ENCODE measurements at places on chromosomes 3 and 15.

DNA sequence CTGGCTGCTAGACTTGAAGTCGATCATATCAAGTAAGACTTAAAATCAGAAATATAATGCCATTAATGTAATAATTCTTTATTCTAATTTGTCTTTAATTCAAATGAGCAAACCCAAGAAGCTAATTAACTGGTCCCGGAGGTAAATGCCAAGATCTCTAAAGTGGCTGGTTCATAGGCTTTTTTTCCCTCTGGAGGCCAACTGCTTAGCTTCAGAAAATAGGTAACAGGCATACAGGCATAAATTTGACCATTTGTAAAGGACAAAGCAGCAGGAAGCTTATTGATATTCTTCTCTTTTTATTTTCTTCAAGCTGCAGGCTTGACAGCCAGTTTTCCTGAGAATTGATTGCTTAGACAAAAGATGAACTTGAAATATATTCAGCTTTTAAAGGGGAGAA, 158.6 kb upstream of the RAP2B start:
- no peak for DNase-seq

DNA sequence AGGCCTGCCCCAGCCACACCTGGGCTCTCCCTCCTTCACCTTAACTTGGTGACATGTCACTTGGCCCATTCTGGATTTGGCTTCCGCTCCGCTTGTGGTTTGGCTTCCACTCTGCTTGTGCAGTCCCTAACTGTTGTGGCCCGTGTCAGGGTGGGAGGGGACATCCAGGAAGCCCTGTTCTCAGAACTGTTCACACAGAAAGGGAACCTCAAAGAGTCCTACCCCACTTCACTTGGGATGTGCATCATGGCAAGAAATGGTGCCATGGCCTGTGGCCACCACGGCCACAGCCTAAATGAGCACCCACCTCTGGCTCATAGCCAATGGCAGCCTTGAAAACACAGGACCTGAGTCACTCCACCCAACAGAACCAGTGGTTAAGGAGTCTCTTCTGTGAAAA, 63.4 kb downstream of the CYP19A1 start:
- DNase-seq: no peak

DNA sequence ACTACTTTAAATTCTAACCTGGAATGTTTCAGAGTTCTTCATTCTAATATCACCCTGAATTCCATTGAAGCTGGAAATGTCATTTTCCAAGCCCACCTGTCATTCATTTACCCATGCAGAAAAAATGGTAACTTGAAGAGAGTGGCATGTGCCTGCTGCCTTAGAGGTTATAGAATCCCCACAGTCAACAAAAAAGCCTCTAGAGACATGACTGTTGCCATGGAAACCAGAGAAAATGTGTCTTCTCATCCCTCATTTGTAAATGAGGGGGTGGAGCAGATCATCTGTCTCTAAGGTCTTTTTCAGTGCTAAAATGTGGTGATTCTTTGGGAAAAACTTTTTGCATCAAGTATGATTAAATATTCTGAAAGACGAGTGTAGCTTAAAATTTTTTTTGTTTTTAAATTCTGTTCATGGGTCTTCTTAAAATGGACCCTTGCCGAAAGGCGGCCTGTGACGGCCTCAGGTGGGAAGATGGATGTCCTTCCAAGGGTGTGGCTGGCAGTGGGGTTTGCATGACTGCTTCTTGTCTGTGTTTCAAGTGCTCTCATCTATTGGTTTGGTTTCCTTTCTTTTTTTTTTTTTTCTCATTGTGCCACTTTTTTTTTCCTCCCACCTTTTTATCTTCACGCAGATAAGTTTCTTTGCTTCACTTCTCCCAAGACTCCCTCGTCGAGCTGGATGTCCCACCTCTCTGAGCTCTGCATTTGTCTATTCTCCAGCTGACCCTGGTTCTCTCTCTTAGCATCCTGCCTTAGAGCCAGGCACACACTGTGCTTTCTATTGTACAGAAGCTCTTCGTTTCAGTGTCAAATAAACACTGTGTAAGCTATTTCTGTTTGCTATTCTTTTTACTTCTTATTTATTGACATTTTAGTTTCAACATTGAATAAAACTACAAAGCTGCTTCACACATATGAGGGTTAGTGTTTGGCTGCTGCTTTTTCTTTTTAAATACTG, 23.0 kb downstream of the TPM1 start:
- DNase-seq: no peak

DNA sequence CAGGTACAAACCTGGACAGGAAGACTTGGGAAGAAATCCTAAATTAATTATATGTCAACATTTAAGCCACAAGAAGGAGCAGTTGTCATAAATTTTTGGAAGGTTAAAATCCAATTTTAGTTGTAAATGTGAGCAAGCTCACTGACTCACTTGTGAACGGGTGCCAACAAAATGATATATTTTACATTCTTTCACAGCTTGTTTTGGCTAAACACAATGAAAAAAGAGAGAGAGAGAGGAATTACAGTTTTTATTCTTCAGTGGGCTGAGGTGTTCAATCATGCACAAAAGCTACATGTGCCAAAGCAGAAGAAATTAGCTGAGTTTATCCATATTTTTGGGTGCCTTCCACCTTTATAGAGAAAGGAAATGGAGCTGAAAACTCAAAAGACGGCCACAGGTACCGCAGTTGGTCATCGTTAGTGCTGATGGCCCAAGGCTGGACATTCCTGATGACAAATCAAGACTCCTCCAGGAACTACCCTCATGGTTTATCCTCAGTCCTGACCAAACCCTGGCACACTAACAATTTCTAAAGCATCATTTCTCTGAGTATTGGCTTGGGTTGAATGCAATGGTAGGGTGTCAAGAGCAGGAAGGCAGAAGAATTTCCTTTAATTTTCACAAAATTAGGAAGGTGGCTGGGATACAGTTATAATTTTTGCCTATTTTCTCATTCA, 37.6 kb upstream of the WNT5A start:
- DNase-seq: no peak

- no peak for DNase-seq
Observed at GRCh38 chr3:112805126-112805525, 41.5 kb downstream of the CD200R1L start.

DNA sequence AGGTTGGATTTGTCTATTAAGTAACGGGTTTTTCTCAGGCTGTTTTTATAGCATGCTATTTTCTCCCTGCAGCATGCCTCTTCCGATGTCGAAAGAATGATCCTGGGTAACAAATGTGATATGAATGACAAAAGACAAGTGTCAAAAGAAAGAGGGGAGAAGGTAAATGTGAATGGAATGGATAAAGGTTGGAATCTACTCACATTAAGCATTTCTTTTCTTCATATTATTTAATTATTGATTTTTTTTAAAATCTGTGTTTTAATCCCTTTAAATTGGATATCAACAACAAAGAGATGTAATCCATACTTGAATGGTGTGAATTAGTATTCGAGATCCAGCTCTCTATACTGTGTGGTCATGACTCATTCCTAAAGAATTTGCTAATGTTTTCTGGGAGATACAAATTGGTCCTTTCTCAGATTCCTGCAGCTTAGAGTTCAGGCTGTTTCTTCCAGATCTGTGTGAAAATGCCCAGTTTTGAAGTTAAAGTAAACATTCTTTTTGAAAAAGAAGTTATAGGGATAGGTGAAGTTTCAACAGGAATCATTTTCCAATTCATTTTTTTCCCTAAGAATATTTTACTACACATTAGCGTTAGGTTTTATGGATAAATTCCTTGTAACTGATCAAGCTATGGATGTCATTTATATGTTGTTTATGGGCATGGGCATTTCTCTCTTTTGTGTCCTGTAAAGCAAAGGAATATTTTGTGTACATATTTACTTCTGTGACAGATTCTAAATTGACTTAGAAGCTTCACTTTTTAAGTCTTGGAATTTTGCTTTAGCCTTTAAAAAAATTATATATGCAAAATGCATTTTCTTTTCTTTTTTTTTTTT, 20.8 kb upstream of the APH1B start:
- DNase-seq: no peak

DNA sequence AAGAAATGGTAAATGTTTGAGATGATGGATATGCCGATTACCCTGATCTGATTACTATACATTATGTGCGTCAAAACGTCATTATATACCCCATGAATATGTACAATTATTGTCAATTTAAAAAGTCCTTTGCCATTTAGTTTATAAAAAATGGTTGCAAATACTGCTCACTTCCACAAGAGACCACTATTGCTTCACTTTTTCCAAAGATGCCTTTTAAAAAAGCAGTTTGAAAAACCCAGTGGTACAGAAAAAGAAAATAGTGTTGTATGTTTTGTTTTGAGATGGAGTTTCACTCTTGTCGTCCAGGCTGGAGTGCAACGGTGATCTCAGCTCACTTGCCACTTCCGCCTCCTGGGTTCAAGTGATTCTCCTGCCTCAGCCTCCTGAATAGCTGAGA, 39.3 kb downstream of the EDEM1 start:
- DNase-seq: no peak

DNA sequence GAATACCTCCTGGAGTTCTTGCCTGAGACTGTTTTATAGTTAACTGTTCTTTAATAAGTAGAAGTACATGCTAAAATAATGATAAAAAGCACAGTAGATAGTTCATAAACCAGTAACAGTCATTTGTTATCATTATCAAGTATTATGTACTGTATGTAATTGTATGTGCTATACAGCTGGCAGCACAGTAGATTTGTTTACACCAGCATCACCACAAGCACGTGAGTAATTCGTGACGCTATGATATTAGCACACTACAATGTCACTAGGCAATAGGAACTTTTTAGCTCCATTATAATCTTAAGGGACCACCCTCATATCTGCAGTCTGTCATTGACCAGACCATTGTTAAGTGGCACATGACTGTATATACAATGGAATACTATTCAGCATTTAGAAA, 534.7 kb downstream of the FHIT start:
- DNase-seq: no peak

DNA sequence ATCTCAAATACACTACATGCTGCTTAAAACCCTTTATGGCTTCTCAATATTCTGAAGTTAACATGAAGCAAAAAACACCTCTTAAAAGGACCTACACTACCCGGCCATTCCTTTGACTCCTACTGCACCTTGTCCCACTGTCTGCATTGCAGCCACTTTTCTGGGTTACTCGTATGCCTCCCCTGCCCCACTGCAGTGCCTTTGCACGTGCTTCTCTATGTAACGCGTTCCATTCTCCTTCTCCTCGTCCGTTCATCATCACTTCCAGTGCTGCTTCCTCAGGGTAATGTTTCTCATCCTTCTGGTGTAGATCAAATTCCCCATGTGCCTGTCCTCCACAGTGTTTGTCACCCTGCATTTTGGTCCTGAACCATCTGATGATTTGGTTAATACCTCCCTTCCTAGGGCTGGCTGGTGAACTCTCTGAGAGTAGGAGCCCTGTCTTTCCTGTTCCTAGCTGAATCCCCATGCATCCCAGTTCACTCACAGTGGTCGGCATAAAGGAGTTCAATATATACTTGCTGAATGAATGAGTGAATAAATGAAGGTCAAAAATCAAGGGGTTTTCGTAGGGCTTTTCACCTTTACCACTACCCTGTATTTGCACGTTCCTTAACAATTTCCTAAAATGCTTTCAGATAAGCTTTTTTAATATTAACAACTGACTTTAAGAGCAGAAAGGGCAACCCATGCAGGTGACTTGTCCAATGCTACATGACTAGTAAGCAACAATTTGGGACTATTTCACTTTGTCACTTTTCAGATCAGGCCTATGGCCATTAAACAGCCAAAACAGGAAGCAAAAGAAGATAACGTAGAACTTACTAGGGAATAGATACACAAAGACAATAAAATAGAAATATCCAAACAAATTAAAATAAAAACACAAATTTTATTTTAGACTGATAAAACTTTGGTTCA, 2.4 kb upstream of the STT3B start:
- DNase-seq: no peak

- DNase-seq: no peak
Observed at GRCh38 chr15:34853001-34853758, 57.8 kb upstream of the ACTC1 start.

DNA sequence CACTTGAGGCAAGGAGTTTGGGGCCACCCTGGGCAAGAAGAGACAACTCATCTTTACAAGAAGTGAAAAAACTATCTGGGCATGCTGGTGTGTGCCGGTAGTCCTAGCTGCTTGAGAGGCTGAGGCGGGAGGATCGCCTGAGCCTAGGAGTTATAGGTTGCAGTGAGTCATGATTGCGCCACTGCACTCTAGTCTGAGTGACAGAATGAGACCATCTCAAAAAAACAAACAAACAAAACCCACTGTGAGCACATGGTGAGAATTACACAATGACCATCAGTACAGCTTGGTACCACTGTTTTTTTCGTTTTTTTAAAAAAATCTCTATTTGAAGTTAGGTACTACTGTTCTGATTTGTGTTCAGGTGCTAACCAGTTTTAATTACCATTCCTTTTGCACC, 13.6 kb downstream of the VPS39 start:
- no peak for DNase-seq

DNA sequence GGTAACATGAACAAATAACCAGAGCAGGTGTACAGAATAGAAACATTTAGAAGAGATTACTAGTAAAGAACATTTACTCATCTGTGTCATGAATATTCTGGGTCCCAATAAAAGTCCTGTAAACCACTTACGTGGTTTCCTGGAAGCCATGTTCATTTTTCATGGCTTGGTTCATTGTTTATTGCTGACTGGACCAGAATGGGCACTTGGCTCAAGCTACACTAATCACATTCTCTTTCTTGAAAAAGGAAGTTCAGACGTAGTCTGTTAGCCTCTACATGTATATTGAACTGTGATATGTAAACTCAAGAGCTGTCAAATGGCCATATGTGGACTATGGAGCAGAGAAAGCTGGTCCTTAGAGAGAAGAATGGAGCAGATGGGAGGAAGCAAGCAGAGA, 138.3 kb upstream of the FAM3D start:
- no peak for DNase-seq

DNA sequence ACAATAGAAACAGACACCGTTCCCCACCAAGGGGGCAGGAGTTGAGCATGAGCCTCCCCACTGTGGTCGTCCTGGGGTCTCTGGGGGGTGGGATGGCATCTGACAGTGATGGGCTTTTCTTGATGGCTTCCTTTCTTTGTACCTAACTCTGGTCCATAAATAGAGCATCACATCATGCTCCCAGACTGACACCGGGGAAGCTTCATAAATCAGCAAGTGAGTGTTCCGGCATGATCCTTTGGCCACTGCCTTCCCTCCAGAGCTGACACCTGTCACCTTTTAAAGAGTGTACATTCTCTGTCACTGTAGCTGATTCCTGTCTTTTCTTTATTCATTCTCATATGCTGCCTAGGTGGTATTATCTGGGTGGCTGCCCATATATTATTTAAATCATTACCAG, 129.9 kb downstream of the ROBO2 start:
- DNase-seq: no peak

DNA sequence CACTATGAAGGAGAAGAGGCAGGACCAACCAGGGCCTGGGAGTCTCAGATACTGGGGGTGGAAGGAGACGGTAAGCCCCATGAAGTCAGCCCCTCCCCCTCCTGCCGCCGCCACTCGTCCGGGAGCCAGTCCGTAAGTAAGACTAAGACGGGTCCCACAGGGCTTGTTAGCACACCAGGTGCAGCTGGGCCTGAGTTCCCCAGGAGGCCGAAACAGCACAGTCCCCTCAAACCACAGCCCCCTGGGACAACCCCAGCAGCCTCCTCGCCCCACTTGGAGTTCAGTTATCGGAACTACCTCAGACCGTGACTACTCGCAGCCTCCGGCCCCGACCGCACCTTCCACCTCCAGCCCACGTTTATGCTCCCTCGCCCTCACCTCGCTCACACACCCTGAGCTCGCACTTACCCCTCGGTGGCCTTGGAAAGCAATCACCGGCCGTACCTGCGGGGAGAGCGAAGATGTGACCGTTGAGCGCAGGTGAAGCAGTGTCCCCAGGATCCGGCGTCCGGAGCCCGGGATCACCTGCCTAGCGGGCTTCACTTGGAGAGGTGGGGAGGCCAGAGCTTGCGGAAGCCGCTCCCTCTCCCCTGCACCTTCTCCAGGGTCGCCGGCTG, 557 bp downstream of the ELL3 start:
- DNase-seq: no peak

- DNase-seq: no peak
Observed at GRCh38 chr15:46778876-46779275, 938.4 kb upstream of the SEMA6D start.
